ENCODE measurements at places on chromosomes 1 and 21.
A peak's percentile ranks its signal among the peaks of the same experiment; 100 is the strongest.

GRCh38 chr1:229297746-229298145, 26.8 kb downstream of the RAB4A start:
- DNase-seq = no peak

GRCh38 chr1:204858363-204858821, 12.3 kb upstream of the NFASC start:
- no peak for DNase-seq

- no peak for DNase-seq
Observed at GRCh38 chr1:237976331-237976730, 85.6 kb upstream of the ZP4 start.

DNA sequence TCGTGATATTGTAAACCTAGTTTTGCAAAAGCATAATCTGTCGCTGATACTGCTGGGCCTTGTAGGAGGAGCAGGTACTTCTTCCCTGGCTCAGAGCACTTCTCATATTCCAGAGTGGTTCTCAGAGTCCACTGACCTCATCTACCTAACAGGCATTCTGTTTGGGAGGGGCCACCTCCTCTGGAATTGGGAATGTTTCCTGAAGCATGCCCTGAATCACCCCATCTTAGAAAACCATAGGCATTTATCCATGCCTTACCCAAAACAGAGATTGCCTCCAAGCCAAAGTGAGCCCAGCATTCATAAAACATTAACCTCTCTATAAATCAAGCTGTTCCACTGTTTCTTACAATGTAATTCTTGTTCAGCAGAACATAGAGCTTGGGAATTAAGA, 35.1 kb downstream of the SLC44A3 start:
- DNase-seq = no peak

DNA sequence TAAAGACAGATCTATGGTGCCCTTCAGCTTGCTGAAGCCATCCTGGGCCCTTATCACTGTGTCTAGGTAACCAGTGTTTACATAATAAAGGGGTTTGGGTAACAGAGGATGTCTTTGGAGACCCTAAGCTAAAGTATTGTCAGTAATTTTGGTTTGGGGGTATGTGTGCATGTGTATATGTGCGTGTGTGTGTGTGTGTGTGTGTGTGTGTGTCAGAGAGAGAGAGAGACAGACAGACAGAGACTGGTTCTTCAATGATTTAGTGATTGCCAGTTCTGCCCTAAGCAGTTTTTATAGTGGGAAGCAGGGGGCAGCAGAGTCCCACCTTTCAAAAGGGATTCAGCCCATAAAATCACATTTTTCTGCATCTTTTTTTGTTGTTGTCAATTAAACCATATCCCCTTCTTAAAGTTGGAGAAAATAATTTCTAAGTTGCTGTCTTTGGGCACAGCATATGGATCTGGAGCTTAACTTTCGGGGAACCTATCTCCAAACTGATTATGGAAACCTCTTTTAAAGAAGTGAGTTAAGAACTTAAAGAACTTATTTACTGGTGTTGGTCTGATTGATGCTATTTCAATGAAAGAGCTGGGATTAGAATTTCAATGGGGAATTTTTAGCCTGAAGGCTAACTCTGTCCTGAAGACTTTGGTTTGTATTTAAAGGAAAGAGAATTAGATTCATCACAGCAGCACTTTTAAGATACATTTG, 51.1 kb downstream of the ZNF326 start:
- DNase-seq = peak; percentile 19

DNA sequence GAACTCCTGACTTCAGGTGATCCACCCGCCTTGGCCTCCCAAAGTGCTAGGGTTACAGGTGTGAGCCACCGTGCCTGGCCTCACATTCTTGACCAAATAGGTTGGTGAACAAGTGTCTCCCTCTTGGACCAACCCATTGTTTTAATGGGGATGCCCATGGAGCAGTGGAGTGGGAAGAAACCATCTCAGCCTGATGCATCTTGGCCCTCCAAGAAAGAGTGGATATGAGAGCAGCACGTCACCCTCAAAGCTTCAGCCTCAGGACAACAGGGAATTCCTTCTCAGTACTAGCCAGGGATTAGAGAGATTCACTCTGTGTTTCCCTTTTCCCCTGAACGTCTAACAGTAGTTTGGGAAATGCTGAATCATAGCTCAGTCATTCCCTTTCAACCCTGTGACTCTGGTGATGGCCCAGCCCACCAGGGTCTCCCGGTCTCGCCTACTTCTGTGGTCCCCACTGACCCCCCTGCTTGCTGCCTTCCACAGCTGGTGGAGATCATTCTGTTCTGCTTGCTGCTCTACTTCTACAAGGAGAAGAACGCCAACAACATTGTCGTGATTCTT, 37.4 kb downstream of the NIPAL3 start:
- no peak for DNase-seq

DNA sequence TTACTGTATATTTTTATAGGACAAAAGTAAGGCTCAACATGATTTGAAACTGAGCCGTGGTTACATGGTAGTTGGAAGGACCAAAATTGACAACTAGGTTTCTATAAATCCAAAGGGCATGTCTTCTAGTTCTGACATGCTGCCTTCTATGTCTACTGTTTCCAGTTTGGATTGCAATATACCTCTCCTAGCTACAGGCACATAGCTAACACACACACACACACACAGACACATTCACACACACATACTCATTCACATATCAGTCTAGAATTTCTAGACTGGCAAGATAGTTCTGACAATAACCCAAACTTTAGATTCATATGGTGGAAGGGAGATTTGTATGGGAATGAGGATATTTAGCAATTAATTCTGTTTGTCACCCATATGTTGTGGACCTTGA, 544.8 kb upstream of the CAMK1G start:
- no peak for DNase-seq

DNA sequence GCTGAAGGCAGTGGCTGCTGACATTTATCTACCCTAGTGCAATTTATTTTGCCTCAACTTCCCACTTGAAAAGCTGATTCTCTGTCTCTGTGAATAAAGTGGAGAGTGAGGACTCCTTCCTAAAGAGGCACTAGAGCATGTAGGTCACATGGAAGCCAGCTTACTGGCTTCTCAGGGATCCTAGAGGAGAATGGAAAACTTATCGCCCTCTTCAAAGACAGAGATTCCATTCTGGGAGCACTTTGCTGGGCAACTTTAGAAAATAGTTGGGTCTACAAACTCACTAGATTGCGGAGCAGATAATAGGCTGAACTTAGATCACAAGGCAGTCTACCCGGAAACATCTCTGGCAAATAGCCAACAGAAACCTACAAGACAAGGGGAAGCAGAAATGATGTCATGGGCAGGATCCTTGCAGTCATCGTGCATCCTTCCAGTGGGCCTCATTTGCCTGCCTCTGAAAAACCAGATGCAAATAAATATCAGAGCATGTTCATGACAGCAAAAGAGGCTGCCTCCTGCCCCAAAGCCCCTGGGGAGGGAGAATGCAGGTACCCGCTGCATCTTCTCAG, 104.8 kb upstream of the BARHL2 start:
- DNase-seq = no peak

DNA sequence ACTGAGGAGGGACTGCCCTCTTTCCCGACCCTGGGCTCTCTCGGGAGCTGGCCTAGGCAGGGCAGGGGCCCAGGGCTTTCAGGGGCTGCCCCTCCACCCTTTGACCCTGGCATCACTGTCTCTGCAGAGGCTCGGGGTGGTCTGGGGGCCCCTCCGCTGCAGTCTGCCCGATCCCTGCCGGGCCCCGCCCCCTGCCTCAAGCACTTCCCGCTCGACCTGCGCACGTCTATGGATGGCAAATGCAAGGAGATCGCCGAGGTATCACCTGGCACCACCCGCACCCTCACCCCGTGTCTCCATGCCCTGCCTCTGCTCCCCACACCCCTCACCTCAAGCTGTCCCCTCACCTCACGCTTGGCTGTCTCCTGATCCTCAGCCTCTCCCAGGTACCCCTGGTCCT, 5.5 kb downstream of the AMPD2 start:
- no peak for DNase-seq

- no peak for DNase-seq
Observed at GRCh38 chr1:14788080-14788479, 189.6 kb downstream of the KAZN start.

DNA sequence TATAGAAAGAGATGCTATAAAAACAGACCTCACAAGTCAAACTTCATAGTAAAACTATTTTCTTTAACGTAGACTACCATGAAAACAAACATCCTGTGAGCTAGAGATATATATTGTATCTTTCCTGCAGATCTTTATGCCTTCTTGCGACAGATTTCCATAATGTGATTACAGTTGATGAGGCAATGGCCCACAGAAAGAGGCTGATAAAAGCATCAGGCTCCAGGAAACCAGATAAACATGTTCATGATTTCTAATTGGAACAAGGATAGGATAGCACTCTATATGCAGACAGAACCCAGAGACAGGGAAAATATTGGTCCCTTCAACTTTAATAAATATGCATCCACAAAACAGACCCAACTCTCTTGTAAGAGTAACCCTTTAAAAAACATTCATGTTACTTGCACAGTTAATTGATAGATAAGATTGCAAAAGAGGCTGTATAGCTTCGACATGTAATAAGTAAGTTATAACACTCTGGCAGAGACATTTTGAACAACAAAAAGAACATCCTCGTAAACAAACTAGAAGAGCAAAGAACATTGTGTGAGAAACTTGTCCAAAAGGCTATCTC, 329.4 kb downstream of the AGBL4 start:
- DNase-seq = no peak

DNA sequence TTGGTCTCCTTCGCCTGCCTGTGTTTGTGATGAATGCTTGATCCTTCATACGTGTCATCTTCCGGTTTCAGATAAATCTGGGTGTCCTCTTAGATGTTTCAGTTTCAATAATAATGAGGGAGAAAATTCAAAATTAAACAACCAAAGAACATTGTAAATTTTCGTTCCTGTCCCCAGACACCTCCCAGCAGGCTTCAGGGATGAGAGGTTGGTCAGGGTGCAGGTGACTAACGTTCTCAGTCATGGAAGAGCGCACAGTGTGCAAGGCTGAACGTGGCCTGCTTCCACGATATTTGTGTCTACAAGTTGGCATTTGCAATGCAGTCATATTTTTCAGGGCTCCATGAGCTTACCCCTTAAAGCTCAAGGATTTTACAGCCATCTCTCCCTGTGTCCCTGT, 147.1 kb upstream of the ARHGEF16 start:
- no peak for DNase-seq

DNA sequence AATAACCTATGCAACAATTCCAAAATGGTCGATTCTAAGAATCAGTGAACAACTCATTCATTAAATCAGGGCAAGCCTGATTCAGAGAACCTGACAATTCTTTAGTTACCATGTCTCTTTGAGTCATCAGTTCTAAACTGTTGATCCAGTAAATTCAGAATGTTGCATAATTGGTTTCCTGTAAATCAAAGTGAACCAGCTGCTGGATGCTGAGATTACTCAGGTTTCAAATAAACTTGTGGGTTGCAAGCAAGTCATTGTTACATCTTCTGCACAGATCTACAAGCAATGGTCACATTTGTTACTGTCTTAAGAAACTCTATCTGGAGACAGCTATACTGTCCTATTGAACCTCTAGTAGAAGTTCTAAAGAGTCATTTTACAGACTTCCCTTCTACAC, 16.5 kb downstream of the PLA2G2D start:
- DNase-seq = no peak

GRCh38 chr21:35381743-35382310, 332.7 kb upstream of the RUNX1 start:
- no peak for DNase-seq

DNA sequence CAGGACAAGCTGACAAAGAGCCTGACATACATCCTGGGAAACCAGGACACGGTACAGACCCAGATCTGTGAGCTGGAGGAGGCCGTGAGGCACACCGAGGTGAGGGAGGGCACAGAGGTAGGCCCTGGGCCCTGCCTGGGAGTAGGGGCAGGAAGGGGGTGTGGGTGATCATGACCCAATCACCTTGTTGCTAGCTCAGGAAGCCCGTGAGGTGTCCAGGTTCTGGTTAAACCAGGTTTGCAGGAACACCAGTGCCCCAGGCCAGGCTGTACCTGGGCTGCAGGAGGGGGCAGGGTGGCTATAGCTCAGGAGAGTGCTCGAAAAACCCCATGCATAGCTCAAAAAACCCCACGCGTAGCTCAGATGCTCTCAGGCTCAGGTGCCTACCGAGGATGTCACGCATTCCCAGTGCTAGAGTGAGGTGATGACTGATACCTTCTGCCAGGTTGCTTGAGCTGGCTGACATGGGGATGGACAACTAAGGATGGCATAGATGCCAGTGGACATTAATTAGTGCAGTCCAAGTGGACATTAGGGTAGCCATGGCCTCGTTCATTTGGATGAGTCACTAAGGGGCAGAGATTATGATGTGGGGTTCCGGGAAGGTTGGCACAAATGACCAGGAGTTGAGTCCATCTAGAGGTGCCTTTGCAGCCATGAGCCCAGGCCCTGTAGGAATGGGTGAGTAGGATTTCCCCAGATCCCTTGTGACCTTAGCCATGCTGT, 3.7 kb downstream of the TRIM46 start:
- DNase-seq = no peak

DNA sequence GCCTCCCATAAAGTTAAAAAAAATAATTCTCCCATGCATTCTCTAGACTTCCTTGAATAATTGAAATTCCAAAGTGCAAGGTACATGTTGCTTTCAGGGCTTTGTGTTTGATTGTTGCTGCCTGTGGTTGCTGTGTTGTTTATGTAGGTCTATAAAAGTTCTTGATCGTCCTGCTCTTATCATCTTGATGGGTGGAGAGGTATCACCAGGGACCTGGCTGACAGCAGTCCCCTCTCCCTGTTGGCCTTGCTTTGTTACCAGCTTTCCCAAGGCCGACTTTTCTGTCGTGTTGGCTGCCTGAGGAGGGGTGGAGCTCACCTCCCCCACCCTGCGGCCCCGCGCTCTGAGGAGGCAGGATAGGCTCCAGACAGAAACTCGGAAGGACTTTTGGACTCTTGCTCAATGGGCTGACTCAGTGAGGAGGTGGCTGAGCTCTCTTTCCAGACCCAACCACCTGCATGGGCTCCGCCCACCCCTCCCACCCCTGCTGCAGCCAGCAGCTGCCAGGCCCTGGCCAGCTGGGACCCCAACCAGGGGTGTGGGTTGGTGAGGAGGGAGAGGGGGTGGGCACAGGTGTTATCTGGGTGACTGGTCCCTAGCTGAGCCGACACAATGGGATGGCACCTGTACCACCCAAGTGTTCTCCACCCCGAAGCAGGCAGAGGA, 2.0 kb downstream of the INAVA start:
- no peak for DNase-seq

Data from CD4-positive, alpha-beta T cell treated with Interleukin-17A for 4 hours (primary cell).